ENCODE measurements at places on chromosomes 2 and 18. TPM values are rescaled to one million over a fixed set of nuclear protein-coding genes. Genes with fewer than 3 reads are reported as not detected.
A peak's percentile ranks its signal among the peaks of the same experiment; 100 is the strongest.

The CTDP1 gene
- polyA plus RNA-seq, result 10.1 TPM

GRCh38 chr2:65473045-65473444 lies 40.6 kb upstream of the SPRED2 start:
- no peak for DNase-seq

The TLX2 gene
- not detected for polyA plus RNA-seq

- no peak for DNase-seq
Measured at GRCh38 chr2:101150306-101151145, 656 bp downstream of the TBC1D8 start.

DNA sequence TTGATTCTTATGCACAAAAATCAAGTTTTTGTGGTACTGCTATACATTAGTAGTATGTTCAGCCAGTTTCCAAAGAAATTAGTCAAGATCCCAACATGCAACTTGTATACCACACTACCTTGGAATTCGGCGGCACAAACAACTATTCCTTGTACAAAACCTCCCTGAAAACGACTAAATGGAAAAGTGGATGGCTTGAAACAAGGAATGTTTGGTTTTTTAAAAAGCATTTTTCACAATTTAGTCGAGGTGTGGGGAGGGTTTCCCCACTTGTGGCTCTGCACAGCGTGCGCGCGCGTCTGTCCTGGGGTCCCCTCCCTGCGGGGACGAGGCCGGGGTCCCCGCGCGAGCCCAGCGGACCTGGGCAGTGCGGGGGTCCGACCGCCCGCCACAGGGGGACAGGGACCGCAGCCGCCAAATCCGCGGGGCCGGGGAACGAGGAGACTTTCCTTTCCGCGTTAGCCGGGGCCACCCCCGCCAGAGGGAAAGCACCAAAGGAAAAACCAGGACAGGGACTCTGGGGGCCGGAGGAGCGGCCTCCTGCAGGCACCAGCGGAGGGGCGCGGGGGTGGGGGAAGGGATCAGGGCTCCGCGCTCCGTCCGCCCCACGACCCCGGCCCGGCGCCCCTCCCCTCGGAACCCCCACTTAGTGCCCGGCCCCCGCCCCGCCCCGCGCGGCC lies 534 bp upstream of the SOCS6 start:
- peak; percentile 51 for DNase-seq

DNA sequence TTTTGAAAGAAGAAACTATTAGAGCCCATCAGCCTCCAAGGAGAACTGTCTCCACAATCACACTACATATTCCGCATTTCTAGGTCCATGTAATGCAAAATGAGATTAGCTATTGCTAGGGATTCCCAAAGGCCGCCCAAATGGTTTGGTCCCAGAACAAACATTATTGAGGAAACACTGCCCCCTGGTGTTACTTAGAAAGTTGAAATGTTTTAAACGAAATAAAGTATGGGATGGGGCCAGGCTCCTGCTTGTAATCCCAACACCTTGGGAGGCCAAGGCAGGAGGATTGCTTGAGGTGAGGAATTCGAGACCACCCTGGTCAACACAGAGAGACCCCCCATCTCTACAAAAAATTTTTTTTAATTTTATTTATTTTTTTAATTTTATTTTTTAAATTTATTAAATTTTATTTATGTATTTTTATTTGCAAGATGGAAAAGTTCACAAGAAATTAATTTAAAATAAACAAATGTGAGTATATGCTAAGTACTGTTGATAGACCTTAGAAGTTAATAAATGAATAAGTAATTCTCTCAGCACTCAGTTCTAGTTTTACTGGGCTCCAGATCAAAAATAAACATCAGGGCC lies 5.5 kb downstream of the NHEJ1 start:
- peak; percentile 65 for DNase-seq

GRCh38 chr18:7548221-7548620 lies 18.9 kb upstream of the PTPRM start:
- no peak for DNase-seq

DNA sequence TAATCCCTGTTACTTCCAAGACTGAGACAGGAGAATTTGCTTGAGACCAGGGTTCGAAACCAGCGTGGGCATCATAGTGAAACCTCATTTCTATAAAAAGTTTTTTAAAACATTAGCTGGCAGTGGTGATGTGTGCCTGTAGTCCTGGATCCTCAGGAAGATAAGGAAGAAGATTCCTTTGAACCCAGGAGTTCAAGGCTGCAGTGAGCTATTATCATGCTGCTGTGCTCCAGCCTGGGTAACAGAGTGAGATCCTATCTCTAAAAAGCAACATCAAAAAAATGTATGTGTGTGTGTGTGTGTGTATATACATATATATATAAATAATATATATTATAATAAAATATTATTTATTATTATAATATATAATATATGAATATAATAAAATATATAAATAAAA lies 1417.6 kb upstream of the CDH2 start:
- DNase-seq, result no peak

DNA sequence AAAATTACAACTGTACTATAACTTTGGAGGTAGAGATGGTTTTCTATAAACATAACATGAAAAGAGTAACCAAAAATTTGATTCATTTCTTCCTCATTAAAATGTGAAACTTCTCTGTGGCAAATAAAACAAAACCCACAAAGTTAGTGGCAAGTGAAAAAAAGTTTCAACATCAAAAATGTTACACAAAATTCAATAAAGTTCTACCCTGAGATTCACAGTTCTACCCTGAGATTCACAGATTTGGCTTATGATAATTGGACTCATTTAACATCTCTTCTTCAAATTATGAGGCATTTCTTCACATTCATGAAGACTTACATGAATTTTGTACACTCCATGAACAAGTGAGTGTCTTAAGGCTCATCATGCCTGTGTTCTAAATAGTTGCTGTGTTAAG lies 51.0 kb downstream of the AAK1 start:
- DNase-seq, result no peak

The CROCC2 gene
- 2.7 TPM for polyA plus RNA-seq

The HOXD11 gene
- not detected for polyA plus RNA-seq

- DNase-seq, result no peak
Measured at GRCh38 chr2:187134306-187134705, 285.3 kb upstream of the ZSWIM2 start.

GRCh38 chr18:424071-424661 lies 76.3 kb downstream of the COLEC12 start:
- no peak for DNase-seq

GRCh38 chr2:201618744-201619662 lies 24.3 kb downstream of the TMEM237 start:
- peak; percentile 79 for DNase-seq

DNA sequence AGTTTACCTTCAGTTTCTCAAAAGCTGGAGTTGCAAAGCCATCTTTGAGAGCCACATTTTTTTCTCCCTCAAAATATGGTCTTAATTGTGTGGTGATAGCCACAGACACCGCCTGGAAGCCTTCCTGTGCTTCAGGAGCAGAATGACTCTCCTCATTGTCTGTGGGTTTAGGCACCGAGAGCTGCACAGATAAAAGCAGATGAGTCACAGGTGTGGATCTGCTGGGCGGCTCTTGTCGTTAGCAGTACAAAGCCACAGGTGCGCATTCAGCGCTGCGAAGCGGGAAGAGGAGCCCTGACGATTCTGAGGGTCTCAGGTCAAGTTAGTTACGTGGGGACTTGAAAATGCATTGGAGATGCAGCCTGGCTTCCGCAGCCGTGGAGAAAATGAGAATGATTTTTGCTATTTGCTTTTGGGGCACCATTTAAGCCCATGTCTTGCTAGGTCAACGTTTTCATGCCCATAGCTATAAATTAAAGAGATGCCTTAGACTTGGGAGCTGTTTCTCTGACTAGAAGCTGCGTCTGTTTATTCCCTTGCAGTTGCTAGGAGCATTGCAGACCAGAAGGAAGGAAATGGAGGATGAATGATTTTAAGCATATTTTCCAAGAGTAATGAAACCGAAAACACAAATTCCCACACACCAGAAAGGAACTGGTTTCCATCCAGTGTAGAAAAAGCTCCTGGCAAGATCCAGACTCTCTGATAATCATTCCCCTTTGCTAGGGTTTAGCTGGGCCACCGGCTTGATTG lies 51.5 kb downstream of the KLHL29 start:
- DNase-seq, result no peak

DNA sequence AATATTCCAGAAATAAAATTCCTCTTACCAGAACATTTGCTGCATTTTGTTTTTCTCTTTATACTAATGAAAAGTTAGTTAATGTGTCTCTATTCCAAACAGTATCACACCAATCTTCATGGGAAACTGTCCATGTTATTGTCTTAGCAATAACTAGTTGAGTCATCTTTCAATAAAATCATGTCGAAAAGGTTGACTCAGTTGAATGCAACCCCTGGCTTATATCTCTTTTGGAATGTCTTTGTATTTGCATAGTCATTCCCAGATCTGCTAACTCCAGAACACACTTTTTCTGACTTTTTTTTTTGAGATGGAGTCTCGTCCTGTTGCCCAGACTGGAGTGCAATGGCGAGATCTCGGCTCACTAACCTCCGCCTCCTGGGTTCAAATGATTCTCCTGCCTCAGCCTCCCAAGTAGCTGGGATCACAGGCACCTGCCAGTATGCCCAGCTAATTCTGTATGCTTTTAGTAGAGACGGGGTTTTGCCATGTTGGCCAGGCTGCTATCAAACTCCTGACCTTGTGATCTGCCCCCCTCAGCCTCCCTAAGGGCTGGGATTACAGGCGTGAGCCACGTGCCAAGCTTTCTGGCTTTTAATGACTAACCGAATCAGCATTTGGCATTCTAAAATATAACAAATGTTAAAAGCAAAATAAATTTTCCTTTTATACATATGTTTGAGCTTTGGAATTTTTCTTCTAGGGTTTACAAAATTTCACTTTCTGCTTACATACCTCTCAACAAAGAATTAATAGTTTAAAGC lies 133.2 kb upstream of the GULP1 start:
- no peak for DNase-seq

DNA sequence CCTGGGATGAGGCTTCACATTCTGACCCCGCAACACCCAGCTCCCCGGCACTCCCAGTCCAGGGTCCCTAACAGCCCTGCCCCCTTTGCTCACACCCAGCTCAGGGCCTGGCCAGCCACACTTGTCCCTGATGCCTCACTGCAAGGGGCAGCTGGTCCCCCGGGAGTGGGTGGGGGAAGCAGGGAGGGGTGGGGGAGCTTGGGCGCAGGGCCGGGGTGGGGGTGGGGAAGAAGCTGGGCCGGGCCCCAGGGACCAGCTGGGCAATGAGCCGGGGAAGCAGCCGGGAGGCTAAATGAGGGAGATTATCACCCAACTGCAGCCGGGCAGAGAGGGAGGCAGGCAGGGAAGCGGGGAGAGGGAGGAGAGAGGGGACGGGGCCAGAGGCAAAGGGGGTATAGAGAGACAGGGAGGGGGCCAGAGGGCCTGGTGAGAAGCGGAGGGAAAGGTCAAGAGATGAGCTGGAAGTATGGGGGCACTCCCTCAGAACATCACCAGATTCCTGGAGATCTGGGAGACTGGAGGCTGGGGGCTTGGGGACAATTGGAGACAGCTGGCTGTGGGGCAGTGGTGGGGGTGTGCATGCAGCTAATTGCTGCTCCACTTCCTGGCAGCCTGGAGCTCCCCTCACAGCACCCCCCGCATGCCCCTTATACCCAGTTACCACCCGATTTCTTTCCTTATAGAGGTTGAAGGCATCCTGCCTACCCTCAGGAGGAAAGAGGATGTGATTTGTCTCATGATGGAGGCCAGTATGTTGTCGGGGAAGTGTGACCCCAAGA lies 2.5 kb upstream of the ASIC4 start:
- DNase-seq, result no peak

- DNase-seq, result peak; percentile 94
Measured at GRCh38 chr2:223055140-223055539, 3.1 kb downstream of the KCNE4 start.

The FBXO11 gene
- 88.8 TPM for polyA plus RNA-seq

DNA sequence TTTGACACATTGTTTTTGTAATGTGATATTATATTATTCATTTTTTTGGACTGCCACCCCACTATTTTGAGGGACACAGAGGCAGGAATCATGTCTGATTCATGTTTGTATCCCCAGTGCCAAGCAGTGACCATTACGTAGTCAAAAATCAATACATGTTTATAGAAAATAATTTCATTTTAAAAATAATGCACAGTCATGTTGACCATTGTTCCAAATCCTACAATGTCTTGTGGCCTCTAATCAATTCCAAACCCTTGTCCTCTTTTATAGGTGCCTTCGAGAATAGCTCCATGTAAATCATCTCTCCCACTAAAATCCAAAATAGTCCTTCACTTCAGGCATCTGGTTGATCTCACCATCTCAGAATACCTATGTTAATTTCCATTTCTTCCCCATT lies 454.7 kb downstream of the LRP1B start:
- DNase-seq, result no peak

- no peak for DNase-seq
Measured at GRCh38 chr2:101415220-101415619, 27.9 kb upstream of the CREG2 start.

GRCh38 chr2:235051436-235052260 lies 99.8 kb downstream of the SH3BP4 start:
- no peak for DNase-seq

- no peak for DNase-seq
Measured at GRCh38 chr2:9847140-9847539, 3.9 kb downstream of the TAF1B start.

DNA sequence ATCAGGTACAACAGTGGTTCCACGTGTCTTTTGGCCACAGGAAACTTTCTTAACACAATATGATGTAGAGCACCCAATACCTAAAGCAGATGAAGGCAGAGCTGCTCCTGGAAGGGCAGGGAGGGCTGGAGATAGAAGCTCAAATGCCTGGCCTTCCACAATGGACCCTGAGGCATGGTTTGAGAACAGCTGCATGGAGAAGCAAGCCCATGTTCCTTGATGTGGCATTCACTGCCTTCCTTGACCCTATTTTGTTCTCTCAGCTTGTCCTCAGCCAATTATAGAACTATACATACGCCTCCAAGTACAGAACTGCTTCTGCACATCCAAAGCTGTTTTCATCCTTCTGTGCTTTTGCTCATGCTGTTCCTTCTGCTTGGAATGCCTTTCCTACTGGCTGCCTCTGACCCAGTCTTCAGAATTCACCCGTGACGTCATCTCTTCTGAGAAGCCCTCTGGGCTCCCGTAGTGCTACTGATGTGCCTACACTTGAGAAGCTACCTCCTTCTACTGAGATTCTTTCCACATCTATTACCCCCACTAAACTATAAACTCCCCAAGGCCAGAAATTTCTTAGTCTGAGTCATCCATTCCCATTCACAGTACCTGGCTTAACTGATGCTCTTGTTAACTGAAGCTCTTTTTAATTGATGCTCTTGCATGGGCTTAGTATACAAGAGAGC lies 69.9 kb downstream of the CHRNA1 start:
- no peak for DNase-seq

The ACAA2 gene
- polyA plus RNA-seq, result 101 TPM

DNA sequence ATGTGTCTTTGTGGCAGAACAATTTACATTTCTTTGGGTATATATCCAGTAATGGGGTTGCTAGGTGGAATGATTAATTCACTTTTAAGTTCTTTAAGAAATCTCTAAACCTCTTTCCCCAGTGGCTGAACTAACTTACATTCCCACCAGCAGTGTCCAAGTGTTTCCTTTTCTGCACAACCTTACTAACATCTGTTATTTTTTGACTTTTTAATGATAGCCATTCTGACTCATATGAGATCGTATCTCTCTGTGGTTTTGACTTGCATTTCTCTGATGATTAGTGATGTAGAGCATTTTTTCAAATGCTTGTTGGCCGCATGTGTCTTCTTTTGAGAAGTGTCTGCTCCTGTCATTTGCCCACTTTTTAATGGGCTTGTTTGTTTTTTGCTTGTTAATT lies 43.1 kb upstream of the PTH2R start:
- no peak for DNase-seq

- no peak for DNase-seq
Measured at GRCh38 chr2:217680381-217680780, 322.4 kb downstream of the TNS1 start.

The ANKRD53 gene
- 2.4 TPM for polyA plus RNA-seq

- no peak for DNase-seq
Measured at GRCh38 chr18:70293166-70293565, 4.3 kb downstream of the SOCS6 start.

GRCh38 chr2:41414486-41415230 lies 633.2 kb upstream of the PKDCC start:
- no peak for DNase-seq

Measured in right lung (tissue), 10 donors.